ENCODE measurements at places on chromosomes 3 and 15. TPM values are rescaled to one million over a fixed set of nuclear protein-coding genes. Genes with fewer than 3 reads are reported as not detected.

IQCF5 gene
- total RNA-seq = not detected

A4GNT gene
- not detected for total RNA-seq

IGDCC3 gene
- 0.08 TPM for total RNA-seq

PCYT1A gene
- total RNA-seq = 35.8 TPM

REC114 gene
- not detected for total RNA-seq

ARHGEF26 gene
- 5.5 TPM for total RNA-seq

SLC12A8 gene
- 1.2 TPM for total RNA-seq

SLC2A2 gene
- total RNA-seq = not detected

WNT7A gene
- total RNA-seq = 0.16 TPM

DENND4A gene
- total RNA-seq = 19.8 TPM

KIF7 gene
- total RNA-seq = 11.9 TPM

CLDN1 gene
- 2.2 TPM for total RNA-seq

SLC9C1 gene
- 0.04 TPM for total RNA-seq

KIF15 gene
- total RNA-seq = 33.3 TPM

Data from A375 (cell line).